ENCODE measurements at places on chromosomes 4 and X.

- no peak for DNase-seq
Observed at GRCh38 chr4:161767116-161767515, 396.7 kb downstream of the FSTL5 start.

DNA sequence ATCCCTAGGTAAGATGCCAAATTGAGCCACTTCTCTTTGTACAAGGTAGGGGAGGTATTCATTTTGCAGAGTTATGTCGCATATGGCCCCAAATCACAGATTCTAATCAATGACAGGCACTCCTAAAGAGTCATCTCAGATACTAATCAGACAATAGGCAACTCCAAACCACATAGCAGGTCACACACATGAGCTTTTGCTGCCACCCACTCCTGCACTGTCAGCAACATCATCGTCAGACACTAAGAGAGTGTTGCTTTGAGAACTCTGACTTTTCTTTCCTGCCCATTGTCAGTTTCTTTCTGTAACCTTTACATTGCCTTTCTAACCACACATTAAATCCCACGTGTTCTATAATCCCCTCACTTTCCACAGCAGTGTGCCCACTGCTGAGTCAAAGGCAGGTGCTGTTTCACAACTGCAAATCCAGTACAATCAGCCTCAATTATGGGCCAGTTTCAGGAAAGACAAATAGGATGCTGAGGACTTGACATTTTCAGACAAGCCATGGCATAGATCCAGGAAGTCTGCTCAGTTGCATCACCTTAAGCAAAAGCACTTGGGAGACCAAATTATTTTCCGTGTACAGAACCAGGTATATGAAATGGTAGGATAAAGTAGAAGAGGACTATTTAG lies 23.5 kb downstream of the TMEM31 start:
- no peak for DNase-seq

GRCh38 chr4:148849581-148849980 lies 407.4 kb upstream of the NR3C2 start:
- no peak for DNase-seq

GRCh38 chr4:137994853-137995252 lies 247.3 kb downstream of the SLC7A11 start:
- DNase-seq: no peak

DNA sequence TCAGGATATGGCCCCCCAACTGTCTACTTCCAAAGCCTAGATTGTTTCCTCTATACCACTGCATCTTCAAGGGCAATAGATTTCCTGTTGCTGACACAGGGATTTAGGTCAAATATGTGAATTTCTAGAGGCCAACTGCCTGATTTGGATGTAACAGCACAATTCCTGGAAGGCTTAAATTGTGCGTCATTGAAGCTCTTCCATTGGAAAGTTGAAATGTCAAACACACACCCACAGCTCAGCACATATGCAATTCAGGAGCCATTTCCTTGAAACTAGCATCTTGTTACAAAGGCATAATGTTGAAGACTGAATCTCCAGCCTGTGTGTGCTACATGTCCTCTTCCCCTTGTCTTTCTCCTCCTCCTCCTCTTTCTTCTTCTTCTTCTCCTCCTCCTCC lies 158.6 kb downstream of the STK32B start:
- no peak for DNase-seq

DNA sequence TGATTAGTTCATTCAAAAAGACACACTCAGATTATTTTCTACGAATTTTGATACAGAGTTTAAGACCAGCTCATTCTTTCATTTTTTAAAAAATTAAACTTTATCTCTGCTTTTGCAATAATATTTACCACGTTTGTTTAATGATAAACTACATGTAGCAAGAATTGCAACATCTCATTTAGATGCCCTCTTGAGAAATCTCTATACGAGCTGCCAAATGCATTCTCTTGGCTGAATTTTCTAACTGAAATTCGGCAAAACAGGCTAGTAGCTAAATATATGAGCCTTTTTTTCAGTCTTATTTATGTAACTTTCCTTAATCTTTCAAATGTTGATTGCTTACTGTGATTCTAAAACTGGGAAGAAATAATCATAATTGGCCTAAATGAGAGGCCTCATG lies 2.1 kb upstream of the GC start:
- DNase-seq: no peak

DNA sequence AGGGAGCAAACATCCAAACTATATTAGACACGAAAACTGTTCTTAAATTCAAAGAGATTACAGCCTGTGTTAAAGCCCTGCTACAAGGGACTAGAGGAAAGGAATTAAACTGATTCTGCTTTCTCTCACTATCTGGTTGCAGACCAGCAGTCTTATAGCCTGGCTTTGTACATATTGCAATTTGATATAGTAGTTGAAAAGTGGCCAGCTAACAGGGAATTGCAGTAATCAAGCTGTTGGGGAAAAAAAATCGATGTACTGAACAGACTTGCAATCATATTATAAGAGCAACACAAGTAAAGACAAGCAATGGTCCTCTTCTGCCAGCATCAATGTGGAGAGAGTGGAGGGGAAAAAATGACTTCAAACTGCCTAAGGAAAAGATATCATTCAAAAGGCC lies 364.4 kb upstream of the EPHA5 start:
- no peak for DNase-seq
